ENCODE measurements at places on chromosomes 2 and 18.

- DNase-seq, result no peak
Observed at GRCh38 chr2:120737340-120738101, 1.9 kb downstream of the GLI2 start.

DNA sequence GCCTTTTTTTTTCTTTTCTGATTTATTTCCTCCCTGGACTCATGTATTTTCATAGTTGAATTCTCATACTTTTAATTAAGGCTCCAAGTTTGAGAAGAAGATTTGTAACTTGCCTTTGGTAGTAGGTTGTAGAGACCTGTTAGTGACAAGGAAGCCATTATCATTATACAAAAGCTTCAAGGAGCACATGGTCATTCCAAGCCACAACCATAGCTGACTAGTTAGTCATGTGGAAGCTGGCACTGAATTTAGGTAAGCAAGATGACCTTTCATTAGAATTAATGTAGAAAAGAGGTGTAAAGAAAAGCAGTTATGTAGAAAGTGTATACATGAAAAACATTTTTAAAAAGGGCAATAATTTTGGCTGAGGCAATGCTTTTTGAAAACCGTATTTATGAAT lies 89.7 kb downstream of the LRP1B start:
- DNase-seq, result no peak

GRCh38 chr2:203500951-203501350 lies 34.1 kb downstream of the RAPH1 start:
- no peak for DNase-seq

GRCh38 chr2:29643196-29643595 lies 278.2 kb downstream of the ALK start:
- no peak for DNase-seq

GRCh38 chr2:28568036-28568435 lies 72.2 kb downstream of the PLB1 start:
- DNase-seq, result no peak

DNA sequence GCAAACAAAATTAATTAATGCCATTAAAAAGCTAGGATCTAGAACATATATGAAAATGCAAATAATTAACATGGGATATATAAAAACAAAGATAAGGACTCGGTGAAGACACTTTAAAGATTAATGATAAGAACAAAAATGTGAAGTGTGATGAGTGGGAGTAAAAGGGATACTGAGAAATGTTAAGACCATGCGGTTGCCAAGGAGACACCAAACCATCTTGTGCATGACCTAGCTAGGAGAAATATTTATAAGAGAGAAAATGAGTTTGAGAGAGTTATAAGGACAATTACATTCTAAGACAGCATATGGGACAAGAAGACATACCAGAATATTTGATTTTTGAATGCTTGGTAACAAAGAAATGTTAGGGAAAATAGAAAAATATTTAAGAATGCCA lies 25.4 kb upstream of the MAP2 start:
- no peak for DNase-seq

DNA sequence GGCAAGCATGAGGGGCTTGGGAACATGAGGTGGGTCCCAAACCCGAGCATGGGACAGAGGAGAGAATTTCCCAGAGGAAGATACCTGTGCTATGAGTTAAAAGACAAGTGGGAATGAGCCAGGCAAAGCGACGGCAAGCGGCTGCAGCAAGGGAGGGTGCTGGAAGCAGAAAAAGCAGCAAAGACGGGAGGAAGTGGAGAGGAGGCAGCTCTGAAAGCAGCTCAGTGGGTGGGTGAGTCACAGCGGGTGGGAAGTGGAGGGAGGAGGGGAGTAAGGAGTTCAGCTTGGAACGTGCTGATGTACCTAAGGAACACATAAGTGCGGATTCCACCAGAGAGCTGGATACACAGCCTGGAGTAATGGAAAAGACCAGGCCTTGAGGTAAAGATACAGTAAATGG lies 41.4 kb downstream of the THUMPD2 start:
- DNase-seq, result no peak

- no peak for DNase-seq
Observed at GRCh38 chr18:44568986-44569385, 111.7 kb upstream of the SETBP1 start.

DNA sequence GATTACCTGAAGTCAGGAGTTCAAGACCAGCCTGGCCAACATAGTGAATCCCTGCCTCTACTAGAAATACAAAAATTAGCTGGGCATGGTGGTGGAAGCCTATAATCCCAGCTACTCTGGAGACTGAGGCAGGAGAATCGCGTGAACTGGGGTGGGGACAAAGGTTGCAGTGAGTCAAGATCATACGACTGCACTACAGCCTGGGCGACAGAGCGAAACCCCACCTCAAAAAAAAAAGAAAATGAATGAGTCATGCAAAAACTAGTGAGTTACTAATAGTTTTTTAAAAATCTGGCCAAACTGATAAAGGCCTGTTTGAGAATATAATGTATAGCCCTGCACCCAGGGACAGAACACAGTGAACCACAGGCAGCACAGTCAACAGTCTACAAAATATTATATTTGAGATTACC lies 17.5 kb downstream of the AFG3L2 start:
- no peak for DNase-seq

GRCh38 chr2:187815113-187815512 lies 260.9 kb upstream of the TFPI start:
- DNase-seq, result no peak

DNA sequence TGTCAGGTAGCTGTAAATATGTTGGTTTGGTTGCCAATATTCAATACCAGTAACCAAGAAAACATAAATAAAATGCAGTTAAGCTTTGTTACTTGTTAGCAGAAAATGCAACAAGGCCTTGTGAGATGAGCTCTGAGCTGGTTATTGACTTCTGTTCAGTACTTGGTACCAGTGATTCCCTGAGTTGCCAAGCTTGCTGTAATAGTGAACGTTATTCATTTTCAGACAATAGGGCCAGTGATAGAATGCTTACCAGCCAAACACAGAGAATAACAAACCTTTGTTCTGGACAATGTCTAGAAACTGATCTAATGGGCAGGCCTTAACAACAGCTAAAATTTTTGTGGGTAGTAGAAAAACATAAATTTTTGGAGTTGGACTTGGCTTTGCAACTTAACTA lies 29.5 kb downstream of the RASGRP3 start:
- peak; percentile 2 for DNase-seq

- DNase-seq, result peak; percentile 75
Observed at GRCh38 chr18:54119524-54120019, 104.9 kb downstream of the MBD2 start.

GRCh38 chr18:12373771-12374116 lies 3.3 kb downstream of the AFG3L2 start:
- DNase-seq, result no peak

Measured in G401 (cell line).